Stimulated activated CD4-positive, alpha-beta T cell treated with anti-CD3 and anti-CD28 coated beads, TNF-alpha, amount 100 ng/mL, for 48 hours (primary cell): ENCODE measurements at places on chromosomes 1 and 21.

- no peak for DNase-seq
Observed at GRCh38 chr21:28688381-28688780, 304.3 kb downstream of the LTN1 start.

GRCh38 chr1:226754793-226755533 is 15.9 kb upstream of the ITPKB start:
- DNase-seq = no peak

- no peak for DNase-seq
Observed at GRCh38 chr1:151611288-151611790, 511 bp upstream of the SNX27 start.

DNA sequence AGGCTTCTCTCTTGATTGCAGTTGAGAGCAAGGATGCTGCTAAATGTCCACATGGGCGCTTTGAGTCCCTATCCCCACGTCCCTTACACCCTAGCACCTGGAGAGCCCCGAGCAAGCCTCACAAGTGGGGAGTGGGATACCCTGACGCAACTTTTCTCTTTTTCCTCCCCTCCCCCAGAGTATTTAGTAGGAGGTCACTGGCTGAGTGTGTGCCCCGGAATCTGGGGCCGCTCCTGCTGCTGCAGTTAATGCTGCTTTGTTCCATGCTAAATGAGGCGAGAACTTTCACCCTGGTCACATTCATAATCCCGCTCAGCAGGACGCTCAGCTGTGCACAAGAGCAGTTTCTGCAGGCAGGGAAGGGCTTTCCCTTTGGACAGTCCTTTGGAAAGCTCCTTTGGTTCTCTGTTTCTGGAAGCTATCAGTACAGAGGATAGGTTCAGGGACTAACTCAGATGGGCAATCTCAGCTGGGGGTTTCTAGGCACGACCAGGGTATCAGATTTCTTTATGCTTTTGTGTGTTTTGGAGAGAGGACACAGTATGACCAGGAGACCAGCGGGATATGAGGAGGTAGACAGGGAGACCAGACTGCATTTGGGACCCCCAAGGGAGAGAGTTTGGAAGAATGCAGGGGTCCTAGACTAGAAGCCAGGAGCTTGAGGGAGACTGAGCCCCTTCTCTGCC is 75.9 kb downstream of the NOS1AP start:
- DNase-seq = no peak

DNA sequence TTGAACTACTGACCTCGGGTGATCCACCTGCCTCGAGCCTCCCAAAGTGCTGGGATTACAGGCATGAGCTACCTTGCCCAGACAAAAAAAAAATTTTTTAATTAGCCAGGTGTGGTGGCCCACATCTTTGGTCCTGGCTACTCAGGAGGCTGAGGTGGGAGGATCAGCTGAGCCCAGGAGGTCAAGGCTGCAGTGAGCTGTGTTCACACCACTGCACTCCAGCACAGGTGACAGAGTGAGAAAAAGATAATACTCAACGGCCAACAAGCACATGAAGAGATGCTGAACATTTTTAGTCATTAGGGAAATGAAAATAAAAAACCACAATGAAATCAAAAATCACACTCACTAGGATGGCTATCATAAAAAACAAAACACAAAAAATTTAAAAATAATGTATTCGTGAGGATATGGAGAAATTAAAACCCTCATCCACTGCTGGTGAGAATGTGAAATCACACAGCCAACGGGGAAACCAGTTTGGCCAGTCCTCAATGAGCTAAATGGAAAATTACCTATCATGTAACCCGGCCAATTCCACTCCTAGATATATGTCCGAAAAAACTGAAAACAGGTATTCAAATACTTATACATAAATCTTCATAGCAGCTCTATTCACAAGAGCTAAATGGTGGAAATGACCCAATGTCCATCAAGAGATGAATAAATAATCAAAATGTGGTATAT is 41.2 kb downstream of the ENAH start:
- DNase-seq = no peak

- no peak for DNase-seq
Observed at GRCh38 chr1:246160905-246161304, 346.2 kb downstream of the SMYD3 start.
